ENCODE measurements at places on chromosomes 3 and 15.

DNA sequence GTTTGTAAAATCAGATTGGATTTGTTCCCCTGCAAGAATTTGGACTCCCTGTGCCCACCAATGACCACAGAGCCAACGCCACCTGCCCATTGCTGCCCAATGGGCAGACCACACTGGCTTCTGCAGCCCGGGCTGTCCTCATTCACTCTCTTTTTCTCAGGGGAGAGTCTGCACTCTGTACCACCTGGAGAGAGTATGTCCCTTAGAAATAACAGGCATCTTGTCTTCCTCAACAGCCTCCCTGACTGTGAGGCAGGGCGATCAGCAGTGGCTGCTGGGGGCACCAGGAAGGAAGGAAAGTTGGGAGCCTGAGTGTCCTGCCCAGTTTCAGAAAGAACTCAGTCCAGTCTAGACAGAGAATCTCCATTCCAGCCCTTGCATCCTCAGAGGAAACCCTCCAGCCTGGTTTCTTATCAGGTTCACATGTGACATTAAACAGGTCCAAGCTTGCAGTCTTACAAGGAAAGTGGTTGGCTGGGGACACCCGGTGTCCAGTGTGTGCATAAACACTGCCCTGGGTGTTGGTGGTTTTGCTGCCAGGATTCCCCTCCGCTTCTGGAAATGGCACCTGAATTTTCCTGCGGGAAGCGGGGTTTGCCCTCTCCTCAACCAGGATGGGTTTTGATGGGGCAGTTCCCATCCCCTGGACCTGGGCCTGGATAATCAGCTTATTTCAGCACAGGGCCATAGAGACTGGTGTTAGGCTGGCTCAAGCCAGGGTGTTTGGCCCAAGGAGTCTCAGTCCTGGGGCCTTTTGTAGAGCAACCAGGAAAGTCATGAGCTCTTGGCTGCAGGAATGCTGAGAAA lies 37.2 kb downstream of the SSUH2 start:
- peak; percentile 36 for DNase-seq

DNA sequence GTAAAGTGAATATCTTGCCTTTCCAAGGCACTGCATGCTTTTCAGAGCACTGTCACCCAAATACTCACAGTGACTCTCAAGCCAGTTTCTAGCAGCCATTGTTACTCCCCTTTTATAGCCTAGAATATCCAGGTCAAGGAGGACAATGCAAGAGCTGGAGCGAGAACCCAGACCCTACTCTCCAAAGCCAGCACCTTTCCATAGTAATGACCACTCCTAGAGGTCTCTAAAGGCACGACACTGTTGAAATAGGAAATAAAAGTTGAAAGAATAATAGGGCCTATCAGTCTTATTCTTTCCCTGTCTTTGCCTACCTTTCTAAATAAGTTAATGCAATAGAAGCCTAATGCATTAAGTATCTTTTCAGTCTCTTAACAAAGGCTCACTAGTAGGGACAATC lies 33.6 kb upstream of the DUT start:
- no peak for DNase-seq

DNA sequence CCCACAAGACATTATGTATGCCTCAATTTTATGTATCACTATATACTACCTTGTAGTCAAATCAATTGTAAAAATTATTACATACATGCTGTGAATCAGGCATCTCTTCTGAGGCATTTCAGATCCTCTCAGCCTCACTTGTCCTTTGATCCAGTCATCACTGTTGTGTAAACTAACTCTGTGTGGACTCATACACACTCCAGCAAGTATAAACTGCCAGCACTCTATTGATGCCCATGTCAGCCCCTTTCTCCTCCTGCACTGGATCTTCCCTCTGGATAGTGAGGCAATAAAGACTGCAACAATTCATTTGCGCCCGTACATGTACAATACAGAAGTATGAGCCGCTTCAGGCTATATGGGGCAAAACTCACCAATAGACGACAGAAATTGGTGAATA lies 364.7 kb upstream of the TGFBR2 start:
- DNase-seq, result no peak

- no peak for DNase-seq
Measured at GRCh38 chr3:87810452-87811016, 248.3 kb downstream of the CGGBP1 start.

DNA sequence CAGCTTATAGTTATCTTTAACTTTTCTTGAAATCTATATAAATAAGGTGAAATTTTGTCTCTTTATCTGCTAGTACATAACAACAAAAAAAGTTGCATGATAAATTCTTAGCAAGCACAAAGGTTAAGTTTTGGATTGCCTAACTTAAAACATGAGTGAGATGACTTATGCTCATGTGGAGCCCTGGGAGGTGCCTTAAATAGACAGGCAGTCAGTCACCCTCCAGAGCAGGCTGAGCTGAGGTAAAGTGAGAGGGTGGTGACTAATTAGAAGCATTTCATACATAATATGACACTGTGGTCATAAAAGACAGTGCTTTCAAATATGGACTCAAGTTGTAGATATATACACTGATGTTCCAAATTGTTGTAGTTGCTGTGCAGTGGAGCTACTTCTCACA lies 14.6 kb upstream of the MME start:
- DNase-seq, result no peak

DNA sequence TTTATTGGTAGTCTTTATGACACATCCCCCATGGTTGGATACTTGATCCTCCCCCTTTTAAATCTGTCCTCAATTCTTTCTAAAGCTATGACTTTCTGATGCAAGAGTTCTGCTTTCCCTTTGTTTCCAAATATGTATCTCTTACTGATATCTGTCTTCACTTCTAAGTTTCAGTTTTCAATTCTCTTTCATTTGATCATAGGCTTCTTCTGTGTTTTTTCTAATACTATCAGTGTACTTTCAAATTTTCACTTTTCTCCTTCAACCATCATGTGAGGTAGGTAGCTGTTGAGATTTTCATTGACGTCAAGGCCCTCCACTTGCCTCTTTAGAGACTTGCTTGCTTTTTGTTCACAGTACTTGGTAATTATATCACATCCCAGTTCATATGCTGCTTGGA lies 436.5 kb downstream of the CNTN4 start:
- DNase-seq, result no peak

GRCh38 chr15:29770796-29771195 lies 51.5 kb downstream of the TJP1 start:
- DNase-seq, result no peak

DNA sequence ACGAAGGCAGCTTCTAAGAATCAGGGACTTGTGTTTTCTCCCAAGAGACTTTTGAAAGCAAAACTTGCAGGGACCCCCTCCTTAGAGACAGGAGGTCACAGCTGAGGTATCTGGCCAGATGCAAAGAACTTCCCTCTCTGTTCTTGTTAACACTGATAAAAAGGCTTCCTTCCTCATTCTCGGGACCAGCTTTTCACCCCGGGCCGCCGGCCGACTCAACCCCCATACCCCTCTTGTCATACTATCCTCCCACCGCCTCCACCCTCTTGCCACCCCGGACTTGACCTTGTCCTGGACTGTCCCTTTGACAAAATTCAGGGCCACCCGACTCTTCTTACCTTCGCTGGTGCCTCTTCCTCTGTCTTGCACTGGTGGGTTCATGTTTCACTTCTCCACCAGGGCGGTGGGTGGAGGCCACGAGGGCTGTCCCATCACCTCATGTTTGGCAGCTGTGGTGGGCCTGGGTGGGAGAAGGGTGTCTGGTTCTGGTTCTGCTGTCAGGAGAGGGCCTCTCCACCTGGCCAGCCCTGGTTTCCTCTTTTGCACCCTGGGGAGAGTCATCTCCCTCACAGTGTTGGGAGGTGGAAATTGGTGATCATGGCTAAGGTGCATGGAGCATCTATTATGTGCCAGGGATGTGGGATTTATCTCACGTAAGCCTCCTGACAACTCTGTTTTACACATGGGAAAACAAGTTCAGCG lies 32.5 kb downstream of the BHLHE40 start:
- no peak for DNase-seq

DNA sequence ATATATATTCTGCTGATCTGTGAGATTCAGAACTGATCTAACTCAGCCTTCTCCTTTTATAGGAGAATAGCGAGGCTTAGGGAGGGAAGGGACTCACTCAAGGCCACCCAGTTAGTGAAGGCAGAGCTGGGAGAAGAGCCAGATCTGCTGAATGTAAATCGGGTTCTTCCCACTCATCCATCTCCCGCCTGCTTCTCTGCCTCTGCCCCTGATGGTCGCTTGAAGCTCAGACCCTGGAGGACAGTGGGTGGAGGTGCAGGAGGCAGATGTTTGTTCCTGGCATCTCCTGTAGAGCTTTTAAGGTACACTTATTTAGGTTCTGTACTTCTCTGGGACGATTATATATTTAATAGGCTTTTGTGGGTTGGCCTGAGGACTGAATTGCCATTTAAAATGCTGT lies 4.3 kb downstream of the PDIA5 start:
- DNase-seq, result peak; percentile 44

- no peak for DNase-seq
Measured at GRCh38 chr3:39279745-39280517, at the start of gene CX3CR1. Gene CX3CR1 (minus strand): TSS chr3:39280036. CDS start chr3:39266509, 13,527 bp downstream.

- no peak for DNase-seq
Measured at GRCh38 chr15:38994310-38994709, 429.7 kb upstream of the RASGRP1 start.

GRCh38 chr15:65525622-65526021 lies 4.6 kb upstream of the HACD3 start:
- no peak for DNase-seq

DNA sequence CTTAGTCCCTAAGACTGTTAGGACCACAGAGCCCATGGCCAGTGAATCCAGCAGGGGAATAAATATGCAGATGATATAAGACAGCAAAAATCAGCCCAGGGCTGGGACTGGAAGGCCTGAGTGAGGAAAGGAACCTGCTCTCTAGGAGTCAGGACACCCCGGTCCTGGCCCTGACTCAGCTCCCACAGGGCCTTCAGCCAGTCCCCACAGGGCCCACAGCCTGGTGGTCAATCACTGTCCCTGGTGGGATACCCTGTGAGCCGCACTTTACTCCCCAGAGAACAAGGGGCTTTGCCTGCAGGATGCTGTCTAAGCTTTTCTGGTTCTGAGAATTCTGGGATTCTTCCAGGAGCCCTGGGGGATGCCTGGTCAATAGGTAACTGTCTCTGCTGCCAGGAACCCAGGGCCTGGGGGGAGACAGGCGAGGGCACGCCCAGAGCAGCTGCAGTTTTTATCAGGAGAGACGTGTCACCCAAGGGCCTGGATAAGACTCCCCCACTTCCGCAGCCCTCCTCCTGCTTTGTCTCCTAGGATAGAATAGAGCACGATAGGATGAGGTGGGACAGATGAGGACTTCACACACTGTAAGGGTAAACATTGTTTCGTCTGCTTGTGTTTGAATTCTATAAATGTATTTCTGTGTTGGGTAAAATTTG lies 49.5 kb upstream of the MCF2L2 start:
- DNase-seq, result peak; percentile 99

DNA sequence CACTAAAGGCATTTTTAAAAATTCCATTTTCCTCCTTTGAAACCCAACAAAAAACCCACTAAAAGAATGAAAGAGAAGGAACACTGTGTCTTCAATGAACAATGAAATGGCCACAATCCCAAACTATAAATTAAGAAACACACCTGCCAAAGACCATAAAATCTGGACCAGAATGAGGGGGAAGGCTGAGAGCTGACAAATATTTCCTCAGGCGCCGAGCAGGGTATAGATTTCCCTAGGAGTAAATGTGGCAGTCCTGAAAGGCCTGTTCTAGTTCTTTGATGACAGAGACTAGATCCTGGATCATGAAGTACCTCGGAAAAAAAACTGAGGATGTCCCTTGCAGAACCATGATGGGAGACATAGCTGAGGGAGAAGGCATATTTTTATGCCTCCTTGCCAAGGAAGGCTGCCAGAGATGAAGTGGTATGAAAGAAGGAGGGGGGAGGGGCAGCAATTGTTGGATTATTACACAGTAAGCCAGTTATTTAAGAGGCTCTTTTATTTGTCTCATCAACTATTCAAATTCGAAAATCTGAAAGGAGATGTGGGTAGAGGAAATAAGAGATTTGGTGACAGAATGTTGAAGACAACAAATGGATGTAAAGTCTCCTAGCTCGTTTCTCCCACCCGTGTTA lies 275.3 kb upstream of the GOLGA6L4 start:
- DNase-seq, result no peak

DNA sequence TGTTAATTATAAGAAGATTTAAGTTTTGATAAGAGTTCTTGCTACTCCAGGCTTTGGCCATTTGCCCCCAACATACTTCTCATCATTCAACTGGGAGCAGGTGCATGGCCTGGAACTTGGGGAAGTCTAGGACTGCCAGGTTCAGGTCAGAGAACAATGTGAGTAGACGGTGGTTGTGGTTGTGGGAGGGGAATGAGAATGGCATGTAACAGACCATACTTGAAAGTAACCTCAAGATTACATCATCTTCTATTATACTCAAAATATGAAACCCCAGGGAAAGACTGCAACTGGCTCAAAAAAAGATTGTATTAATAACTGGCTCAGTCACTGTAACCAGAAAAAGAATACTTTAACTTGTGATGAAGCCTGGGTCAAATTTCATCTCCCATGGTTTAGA lies 364.9 kb upstream of the DPPA4 start:
- no peak for DNase-seq

- DNase-seq, result no peak
Measured at GRCh38 chr3:195921334-195921791, 13.0 kb upstream of the TNK2 start.

GRCh38 chr15:76107169-76107568 lies 47.4 kb downstream of the TMEM266 start:
- no peak for DNase-seq

GRCh38 chr3:142828703-142829305 lies 60.1 kb downstream of the PCOLCE2 start:
- DNase-seq, result peak; percentile 88

- peak; percentile 69 for DNase-seq
Measured at GRCh38 chr3:173913397-173913796, 515.9 kb downstream of the NLGN1 start.

GRCh38 chr3:109071350-109072142 lies 46.4 kb downstream of the MORC1 start:
- DNase-seq, result no peak

DNA sequence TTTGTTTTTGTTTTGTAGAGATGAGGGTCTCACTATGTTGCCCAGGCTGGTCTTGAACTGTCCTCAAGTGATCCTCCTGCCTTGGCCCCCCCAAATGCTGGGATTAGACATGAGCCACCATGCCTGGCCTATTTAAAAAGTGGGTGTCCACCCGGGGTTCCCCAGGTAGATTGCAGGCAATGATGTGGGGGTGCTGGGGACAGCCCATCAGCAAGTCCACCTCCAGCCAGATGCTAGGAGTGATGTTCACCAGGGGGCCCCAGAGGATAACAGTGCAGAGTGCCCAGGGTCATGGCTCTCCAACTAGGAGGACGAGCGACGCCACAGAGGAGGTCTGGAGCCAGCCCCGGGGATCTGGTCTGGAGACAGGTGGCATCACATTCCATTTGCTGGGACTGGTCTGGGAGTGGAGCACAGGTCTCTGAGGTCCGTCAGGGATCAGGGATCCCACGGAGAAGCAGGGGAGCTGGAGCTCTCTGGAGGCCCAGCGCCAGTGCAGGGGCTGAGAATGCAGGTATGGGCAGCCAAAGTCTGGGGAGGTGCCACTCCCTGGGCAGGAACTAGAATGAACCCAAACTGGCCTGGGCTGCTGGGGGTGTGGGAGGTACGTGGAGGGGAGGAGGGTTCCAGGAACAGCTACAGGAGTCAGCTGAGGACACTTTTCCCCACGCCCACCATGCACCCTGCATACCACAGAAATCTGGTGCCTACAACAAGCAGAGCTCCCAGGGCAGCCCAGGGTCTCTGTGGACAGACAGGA lies 51.2 kb upstream of the PCSK6 start:
- no peak for DNase-seq

All from NCI-H2081 (cell line).